Activated naive CD4-positive, alpha-beta T cell treated with anti-CD3 and anti-CD28 coated beads, Interleukin-2, amount 50 U/mL, for 16 hours (primary cell): ENCODE measurements at places on chromosomes 1 and 21.

GRCh38 chr1:13593511-13594131 is 10.0 kb downstream of the PDPN start:
- DNase-seq: no peak

DNA sequence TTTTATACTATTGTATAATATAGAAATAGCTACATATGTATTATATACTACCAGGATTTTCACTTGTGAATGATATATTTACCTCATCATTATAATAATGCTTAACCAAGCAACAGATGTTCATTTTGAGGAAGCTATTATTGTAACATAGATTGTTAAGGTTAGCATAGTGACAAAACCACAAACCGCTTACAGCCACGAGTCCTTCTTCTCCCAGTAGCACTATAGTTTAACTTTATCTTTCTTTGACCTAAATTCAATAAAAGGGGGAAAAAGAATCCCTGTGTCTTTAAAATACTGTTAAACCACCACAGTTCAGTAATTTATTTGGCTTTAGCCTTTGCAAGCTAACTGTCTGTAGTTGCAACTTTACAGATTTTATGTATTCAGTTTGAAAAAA is 1039.4 kb upstream of the B3GALT2 start:
- no peak for DNase-seq

- DNase-seq: no peak
Measured at GRCh38 chr1:6858596-6858995, 73.3 kb downstream of the CAMTA1 start.

- DNase-seq: no peak
Measured at GRCh38 chr1:218953386-218953785, 220.3 kb upstream of the LYPLAL1 start.

GRCh38 chr1:19483261-19483660 is 2.1 kb downstream of the CAPZB start:
- DNase-seq: no peak

DNA sequence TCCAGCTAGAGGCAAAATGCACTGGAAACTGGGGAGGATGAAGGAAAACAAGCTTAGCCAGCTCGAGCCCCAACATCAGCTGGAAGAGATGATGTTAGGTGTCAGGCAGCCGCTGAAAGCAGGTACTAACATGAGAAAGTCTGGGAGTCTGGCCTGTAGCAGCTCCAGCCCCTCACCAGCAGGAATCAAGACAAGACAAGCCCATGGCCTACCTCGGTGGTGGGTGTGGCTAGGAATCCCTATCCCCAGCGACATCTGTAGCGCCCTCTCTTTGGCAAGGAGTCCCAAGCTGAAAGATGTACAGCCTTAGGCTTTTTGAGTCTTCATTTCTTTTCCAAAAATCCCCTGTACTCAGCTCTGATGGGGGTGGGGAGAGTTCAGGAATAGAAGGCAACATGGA is 2.6 kb downstream of the DLGAP3 start:
- DNase-seq: no peak

- no peak for DNase-seq
Measured at GRCh38 chr1:18320051-18320450, 160.7 kb upstream of the KLHDC7A start.

DNA sequence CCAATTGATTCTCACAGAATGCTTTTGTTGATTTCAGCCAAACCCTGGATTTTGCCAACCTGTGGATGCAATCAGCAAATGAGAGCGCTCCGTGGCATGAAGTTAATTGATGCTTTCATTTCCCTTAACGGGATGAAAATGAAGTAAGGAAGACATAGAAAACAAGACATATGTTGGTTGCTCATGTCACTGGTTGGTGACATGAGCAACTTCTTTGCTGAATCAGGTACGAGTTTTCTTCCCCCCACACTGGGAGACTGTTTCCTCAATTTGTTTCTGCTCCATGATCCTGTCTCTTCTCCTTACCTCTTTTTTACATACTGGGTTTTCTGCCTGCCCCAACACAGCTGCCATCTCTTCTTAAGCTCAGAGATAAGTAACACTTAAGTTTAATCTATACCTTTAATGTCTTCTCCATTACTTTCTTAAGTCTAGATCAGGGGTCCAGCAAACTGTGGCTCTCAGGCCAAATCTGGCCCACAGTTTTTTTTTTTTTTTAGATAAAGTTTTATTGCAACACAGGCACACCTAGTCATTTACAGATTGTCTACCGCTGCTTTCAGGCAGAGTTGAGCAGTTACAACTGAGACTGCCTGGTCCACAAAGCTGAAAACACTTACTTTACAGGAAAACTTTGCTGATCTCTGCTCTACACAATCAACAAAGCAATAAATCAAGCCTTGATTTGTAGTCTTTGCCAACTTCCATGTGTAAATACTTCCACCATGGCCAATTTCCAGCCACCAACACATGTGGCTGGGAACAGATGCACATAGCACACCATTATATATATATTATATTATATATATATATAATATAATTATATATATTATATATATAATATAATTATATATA is 13.3 kb downstream of the GPR157 start:
- DNase-seq: no peak

DNA sequence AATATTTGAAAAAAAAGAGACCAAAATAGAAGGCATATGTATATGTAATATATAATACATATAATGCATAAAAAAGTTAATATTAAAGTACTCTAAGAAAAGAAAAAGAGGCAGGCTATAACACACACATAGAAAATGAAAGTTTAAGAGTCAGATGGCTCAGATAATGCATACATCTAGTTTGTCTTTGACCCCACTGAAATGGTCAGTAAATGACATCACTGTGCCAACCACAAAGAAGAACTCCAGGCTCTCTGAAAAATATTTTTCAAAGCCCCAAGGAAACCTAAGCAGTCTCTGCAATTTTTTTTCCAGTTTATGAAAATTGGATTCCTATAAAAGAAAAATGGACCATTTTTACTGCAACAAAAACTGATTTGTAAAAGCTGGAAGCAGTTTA is 55.4 kb upstream of the SCYL3 start:
- no peak for DNase-seq

DNA sequence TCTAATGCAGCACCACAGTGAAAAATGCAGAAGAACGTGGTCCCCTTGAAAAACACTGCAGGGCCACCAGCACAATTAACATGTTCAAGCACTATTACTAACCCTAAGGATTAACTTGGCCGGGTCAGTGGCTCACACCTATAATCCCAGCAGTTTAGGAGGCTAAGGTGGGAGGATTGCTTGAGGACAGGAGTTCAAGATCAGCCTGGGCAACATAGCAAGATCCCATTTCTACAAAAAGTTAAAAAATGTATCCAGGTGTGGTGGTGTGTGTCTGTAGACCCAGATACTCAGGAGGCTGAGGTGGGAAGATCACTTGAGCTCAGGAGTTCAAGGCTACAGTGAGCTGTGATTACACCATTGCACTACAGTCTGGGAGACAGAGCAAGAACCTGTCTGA is 2.9 kb downstream of the ARNT start:
- no peak for DNase-seq

DNA sequence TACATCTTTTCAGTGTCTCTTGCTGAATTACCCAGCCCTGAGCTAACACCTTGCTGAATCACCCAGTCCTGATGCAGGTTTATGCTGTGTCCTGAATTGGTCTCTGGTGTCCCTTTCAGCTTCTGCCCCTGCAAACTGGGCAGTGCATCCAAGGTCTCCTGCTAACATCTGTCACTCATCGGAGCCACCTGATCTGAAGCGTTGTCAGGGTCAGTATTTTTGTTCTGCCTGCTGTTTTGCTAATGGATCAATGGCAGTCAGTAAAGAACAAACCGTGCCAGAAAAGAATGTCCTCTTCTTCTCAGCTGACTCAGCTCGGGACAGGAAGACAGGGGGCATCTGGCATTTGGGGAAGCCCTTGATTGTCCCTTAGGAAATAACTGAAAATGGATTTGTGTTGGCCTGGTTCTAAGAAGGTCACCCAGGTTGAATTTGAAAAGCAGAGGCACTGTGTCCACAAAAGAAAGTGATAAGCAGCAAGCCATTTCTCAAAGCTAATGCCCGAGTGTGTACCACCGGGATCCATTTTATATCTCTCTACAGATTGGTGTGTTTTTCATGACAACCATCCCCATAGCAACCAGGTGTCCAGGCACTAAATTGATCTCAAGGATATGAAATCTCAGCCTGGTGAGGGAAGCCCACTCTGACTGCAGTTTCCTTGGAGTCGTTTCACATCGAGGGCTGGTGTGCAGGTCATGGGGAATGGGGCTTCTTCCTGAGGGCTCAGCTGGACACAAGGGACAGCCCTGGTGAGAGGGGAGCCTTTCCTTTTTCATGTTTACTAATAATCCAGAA is 109.7 kb upstream of the IRF2BP2 start:
- no peak for DNase-seq

DNA sequence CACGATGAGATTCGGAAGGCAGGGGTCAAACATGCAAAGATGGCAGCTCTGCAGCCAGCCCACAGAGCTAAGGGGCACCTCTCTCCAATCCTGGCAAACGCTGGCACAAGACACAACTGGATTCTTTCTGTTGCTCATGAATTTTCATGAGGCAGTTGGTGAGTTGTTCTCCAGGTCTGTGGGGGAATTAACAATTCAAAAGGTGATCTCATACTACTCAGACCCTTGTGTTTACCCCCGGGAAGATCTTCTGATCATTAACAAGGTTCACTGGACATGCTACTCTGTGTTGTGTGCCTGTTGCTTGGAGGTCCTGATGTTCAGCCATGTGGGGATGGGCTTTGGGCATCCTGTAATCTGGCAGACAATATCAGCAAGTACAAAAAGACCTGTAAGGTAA is 128.9 kb downstream of the HHAT start:
- no peak for DNase-seq

DNA sequence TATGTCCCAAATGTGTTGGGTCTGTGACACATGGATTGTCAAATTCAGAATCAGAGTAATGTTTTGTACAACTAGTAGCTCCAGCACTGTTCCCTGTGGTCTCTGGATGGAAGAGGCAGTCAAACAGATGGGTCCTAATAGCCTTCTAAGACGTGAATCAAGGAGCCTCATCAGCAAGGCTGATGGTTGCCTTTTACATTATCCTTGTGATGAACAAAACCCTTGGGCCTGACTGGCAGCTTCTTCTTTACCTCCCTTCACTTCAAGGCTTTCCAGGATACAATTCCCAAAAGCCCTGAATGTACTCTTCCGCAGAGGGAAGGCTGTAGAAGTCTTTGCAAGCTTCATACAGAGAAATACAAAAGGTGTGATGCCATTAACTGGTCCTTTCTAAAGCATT is 633.3 kb downstream of the USP25 start:
- no peak for DNase-seq

DNA sequence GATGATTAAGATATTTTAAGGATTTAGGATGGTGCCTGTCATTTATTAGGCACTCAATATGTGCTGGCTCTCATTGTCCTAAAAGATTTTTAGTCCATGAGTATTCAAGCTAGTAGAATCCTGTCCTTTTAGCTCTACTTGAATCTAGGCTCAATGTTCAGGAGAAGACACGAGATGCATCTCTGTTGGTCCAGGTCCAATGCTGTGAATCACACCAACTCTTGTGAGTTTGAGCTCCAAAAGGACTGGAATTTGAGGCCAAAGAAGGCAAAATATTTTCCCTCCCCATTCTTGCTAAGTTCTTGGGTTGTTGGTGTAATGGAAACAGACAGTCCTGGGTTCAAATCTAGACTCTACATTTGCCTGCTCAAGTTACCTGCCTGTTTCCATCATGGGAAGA is 1.4 kb upstream of the PODN start:
- DNase-seq: no peak

DNA sequence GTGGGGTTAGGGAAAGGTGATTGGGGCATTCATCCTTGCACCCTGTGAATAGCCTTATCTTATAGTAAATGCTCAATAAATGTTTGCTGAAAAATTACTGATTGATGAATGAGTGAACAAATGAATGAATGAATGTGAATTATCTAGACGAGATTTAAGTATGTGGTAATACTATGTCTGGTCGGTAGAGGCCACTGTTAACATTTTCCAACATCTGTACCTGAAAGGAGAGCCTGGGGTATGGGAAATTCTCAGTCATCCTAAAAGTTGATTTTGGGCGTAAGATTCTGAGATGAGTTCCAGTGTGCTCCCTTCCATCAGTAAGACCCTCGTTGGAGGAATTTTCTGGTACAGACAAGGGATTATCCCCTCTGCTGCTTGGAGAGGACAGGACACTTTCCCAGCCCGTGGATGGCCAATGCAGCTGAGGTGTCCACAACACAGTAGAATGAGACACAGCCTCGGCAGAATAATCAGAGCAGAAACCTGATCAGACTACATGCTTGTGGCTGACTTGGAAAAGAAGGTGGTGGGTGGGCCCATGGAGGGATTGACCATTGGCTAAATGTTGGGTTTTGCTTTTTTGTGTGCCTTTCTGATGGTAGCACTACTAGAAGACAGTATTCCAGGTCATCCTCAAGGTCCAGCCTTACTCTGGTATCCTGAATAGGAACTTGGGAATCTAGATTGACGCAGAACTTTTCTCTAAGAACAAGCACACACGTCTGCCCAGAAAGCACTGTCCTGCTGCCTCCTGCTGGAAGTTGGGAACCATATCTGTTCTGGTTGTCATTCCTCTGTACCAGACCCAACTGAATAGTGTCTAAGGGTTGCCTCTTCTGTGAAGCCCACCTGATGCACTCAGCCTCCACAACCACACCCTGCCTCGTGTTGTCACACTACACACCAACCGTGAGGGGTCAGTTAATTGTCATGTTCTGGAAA is 262.0 kb downstream of the TNR start:
- no peak for DNase-seq

DNA sequence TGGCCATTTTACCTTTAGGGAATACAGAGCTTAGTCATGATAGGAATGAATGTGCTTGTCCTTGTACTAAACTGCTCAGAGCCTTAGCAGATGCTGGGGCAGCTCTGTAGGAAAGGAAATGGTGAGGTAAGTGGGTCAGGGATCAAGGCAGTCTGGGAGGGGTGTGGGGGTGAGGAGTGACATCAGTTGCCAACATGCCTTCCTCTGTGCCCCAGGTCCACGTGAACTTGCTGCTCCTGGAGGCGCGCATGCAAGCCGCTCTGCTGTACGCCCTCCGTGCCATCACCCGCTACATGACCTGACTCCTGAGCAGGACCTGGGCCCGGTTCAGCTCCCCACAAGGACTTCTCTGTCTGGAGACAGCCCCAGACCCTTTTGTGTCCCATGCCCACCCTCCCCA is 21.2 kb downstream of the SESN2 start:
- no peak for DNase-seq

DNA sequence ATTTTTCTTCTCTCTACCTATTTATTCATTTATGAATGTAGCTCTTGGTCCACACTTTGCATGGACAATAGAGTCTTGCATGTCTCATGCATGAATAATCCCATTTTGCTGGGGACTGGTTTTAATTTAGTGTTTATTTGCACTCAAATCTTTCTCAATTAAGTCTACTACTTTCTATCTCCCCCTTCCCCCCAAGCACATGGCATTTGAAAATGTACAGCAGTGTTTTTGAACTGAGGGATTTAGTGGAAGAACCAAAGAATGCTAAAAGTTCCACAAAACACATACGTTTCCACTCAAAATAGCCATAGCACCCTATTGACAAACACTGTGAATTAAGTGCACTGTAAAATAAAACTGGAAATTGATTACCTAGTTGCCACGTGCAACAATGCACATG is 119.5 kb upstream of the USH2A start:
- no peak for DNase-seq

- no peak for DNase-seq
Measured at GRCh38 chr1:204157962-204158361, 6.1 kb upstream of the ETNK2 start.

GRCh38 chr21:41009398-41010100 is 158.4 kb upstream of the BACE2 start:
- no peak for DNase-seq
